SW480 (cell line): ENCODE measurements at places on chromosomes 13 and 19.

DNA sequence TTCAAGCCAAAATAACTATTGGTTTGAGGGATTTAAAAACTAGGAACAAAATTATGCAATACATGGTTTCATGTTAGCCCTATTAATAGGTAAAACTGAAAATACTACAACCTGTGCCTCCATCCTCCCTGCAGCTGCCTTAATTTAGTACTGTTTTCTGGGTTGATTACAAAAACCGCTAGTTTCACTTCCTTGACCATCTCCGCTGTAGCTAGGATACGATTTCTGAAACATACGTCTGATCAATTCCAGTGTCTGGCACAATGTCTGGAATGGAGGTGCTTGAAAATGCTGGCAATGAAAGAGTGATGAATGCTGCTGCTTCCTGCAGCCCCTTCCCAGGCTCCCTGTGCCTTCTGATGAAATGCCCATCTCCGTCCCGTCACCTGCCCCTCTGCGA is 273.5 kb downstream of the SHISA2 start:
- no peak for DNase-seq

GRCh38 chr13:100305398-100305797 is 216.5 kb downstream of the PCCA start:
- no peak for DNase-seq

GRCh38 chr13:99267927-99268326 is 9.7 kb upstream of the GPR18 start:
- DNase-seq = no peak

DNA sequence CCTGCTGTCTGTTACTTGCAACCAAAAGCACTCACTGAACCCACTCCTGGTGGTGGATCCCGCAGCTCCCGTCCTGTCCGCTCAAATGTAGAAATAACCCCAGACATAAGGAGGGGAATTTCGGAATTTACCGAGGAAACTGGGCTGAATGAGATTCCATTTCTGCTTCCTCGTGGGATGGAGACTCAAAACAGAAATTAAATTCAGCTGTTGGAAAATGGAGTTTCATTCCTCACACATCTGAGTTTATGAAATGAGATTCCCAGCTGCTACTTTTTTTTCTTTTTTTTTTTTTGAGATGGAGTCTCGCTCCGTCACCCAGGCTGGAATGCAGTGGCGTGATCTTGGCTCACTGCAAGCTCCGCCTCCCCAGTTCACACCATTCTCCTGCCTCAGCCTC is 44.3 kb downstream of the COLGALT1 start:
- DNase-seq = no peak

DNA sequence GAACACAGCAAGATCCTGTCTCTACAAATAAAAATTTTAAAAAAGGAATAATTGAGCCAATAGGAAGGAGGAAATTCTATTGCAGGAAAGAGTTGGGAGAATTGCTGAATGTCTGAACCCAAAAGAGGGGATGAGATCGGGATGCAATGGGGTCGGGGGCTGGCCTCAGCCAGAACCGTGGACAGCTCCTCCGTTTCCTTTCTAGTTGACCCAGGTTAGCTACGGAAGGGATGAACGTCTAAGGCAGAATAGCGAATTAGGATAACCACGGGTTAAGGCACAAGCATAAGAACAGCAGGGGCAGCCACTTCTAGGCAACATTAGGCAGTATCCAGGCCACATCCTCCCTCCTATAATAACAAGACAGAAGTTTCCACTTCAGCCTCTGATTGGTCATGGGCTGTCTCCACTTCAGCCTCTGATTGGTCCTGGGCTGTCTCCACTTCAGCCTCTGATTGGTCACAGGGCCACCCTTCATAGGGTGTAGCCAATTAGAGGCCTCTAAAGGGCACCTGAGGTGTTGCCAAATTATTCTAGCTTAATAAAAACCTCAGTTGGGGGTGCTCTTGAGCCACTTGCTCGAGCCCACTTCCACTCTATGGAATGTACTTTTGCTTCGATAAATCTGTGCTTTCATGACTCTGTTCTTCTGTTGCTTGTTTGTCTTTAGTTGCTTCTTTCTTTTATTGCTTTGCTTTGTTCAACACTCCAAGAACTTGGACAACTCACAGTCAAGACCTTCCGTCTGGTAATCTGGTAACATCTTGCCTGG is 24.9 kb upstream of the TPM4 start:
- DNase-seq = peak; percentile 47
